Eye (tissue), 1 donor: ENCODE measurements at places on chromosomes 2 and 18.
A peak's percentile ranks its signal among the peaks of the same experiment; 100 is the strongest.

DNA sequence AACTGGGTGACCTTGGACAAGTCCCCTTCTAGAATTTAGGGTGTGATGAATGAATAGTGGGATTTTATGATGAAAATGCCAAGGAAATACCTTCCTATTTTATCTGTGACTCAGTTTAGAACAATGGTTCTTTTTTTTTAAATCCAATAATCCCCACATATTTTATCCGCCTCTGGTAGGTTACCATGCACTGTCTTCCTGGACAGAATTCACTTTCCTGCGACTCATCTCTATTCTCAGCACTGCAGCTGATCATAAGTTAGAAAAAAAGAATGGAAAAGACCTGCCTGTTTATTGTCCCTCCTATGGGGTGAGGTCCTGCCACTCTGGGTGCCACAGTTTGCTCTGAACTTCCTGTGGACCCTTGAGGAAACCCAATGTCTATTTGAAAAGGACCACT lies 73.1 kb downstream of the IRS1 start:
- DNase-seq, result no peak

DNA sequence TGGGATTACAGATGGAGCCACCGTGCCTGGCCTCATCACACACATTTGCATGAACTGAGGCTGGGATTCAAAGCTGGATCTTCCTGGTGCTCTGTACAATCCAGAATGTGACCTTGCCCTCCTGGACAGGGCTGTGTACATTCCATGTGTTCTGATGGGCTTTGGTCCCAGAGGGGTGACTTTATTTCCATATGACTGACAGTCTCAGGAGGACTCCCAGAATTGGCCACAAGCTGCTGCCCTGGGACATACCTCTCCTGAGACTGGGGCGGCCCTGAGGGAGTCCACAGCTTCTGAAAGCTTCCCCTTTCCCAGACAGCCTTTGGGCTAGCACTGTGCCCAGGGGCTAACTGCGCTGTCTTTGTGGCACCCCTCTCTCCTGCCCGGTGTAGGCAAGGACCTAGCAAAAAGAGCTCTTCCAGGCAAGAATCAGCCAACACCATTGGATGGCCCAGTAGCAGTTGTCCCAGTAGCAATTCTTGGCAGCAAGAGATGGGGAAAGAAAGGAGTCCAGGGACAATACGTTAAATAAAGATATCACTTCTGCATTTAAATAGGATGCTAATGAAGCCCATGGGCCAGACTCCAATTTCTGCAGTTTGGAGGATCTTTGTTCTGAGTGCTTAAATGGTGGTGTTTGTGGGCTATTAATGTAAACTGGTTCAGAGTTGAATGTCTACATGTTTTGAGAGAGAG lies 26.4 kb upstream of the ZNF532 start:
- DNase-seq, result no peak

DNA sequence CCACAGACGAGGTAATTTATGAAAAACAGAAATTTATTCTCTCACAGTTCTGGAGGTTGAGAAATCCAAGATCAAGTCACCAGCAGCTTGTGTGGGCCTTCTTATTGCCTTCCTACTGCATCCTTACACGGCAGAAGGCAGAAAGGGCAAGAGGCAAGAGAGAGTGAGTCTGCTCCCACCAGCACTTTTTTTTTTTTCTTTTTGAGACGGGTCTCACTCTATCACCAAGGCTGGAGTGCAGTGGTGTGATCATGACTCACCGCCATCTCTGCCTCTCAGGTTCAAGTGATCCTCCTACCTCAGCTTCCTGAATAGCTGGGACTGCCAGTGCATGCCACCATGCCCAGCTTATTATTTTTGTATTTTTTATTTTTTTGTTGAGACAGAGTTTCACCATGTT lies 78.5 kb upstream of the HK2 start:
- no peak for DNase-seq

DNA sequence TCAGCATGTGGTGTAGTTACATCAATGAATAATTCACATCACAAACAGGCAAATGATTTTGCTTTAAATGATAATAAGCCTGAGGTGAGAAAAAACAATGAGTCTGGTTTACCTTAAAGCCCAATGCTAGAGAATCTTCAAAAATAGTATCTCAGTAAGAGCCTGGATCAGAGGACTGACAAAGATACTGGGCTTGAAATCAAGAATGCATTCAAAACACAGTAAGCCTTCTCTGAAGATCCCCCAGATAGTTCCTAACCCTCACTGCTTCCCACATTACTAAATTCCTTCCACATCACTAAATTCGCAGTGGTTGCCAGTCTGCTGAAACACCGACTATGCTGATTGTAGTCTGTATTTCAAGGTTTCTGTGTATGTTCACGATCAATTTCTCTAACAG lies 514.9 kb downstream of the SUCLG1 start:
- DNase-seq, result peak; percentile 59

GRCh38 chr2:134457353-134457752 lies 203.5 kb downstream of the MGAT5 start:
- no peak for DNase-seq
